ENCODE measurements at places on chromosomes 16 and 17.

DNA sequence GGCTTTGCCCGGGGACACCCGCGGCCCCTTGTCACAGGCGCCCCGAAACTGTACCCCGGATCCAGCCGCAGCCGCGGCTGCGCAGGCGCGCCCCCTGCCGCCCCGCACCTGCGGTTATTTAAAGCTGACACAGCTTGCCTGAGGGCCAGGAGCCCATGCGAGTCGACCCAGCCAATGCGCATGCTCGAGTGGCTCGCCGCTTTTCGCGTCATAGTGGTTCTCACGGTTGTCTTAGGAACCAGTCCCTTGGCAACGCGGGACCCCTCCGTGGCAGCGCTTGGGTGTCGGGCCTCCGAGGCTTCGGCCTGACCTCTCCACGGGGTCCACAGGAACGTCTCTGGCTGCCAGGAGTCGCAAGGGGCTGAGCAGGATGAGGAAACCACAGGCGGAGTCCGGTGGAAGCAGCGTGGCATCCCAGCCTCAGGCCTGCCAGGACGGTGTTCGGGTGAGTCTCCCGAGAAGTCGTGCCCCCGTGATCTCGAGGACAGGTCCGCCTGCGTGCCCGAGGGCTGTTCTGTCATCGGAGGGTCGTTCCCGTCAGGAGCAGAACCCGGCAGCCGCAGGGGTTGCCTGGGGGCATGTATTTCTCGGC is 716.9 kb downstream of the KCNJ18 start:
- DNase-seq = no peak

DNA sequence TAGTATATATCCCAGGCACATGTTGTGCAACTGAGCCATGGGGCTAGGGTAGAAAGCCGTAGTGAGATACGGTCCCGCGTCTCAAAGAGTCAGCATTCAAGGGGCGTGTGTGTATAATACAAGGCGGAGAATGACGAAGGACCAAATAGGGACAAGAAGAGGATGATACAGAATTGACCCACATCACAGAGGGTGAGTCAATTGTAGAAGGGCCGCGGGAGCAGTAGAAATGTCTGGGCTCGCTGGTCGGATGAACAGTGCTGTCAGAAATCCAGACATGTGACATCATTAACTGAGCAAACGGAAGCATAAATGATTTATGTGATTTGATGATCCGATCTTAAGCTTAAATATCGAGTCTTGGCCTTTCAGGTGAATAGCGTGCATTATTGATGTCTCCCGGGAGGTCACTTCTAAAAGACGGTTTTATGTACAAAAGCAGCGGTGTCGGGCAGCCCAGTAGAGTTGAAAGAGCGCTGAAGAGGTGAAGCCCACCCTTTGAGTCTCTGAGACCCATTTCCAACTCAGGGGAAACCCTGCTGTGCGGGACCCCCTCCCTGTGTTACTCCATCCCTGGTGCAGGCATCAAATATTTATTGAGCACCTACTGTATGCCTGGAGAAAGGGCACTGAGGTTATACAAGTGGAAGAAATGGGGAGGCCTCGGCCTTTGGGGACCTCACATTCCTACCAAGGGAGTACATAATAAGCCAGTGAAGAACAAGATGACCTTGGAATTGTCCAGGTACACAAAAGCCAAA is 45.1 kb downstream of the ATP2C2 start:
- no peak for DNase-seq

- DNase-seq = no peak
Measured at GRCh38 chr17:34624767-34625383, 45.5 kb downstream of the TMEM132E start.

DNA sequence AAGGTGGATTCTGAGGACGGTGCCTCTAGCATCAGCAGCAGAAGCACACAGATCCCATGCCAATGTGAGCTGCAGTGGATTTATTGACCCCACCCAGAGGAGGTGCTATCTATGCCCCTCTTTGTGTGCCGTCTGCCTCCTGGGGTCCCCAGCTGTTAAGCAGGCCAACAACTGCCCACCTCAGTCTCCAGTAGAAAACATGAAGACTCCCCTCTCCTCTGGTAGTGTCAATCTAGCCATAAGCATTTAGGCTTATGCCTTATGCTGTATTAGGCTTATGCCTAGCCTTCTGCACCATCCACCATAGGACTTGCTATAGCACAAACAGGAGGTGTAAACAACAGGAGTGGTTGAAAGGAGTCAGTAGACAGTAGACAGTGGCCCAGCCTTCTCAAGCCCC is 417.9 kb upstream of the C16orf82 start:
- no peak for DNase-seq

DNA sequence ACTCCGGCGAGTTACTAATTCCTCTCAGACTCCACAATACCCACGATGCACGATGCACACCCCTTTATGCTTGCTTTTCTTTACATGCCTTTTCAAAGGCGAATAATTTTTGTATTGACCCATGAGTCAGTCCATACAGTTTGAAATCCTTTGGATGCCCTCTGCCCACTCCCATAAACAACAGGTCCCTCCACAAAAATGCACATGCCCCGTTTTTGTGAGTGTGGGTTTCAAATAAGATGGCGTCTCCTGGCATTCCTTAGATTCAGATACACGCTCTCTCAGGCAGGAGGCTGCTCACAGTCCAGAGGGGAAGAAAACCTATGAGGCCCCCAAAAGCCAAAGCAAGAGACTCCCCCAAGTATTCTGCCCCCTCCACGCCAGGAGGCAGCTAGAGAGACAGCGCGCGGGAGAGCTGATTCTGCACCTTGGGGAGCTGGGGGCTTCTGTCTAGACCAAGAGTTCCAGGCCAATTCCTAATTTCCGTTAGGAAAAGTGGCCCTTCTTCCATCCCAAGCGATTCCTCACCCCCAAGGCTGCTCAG is 19.6 kb upstream of the HOXB9 start:
- no peak for DNase-seq

GRCh38 chr16:27582883-27583282 is 32.9 kb downstream of the KATNIP start:
- no peak for DNase-seq

DNA sequence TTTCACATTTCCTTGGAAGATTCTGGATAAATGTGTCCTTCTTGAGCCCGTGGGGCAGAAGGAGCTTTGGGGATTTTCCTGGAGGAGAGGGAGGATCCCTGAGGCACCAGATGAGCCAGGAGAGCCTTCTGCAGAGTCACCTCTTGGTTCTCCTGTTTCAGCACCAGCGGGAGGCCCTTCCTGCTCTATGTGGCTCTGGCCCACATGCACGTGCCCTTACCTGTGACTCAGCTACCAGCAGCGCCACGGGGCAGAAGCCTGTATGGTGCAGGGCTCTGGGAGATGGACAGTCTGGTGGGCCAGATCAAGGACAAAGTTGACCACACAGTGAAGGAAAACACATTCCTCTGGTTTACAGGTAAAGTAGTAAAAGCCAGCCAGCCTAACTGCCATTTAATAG is 77.1 kb downstream of the ARSG start:
- no peak for DNase-seq

DNA sequence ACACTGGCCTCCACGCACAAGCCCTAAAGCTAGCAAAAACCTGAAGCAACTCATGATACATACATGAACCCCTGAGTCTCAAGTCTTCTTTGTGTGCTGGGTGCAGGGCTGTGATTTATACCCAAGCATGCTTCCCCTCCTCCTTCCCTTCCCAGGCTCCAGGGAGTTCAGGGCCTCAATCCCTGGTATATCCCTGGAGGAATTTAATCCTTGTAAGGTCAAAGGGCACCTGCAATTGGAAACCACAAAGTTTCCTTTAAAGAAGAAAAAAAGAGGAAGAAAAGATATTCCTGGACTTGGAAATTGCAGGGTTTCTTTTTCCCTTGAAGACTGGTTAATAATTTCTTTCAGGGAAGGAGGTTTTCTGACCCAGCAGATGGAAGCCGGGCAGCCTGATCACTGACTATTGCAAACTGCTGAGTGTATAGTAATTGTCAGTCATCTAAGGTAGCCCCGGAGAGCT is 182.3 kb downstream of the AATF start:
- DNase-seq = no peak
